ENCODE measurements at places on chromosomes 7 and 10.

DNA sequence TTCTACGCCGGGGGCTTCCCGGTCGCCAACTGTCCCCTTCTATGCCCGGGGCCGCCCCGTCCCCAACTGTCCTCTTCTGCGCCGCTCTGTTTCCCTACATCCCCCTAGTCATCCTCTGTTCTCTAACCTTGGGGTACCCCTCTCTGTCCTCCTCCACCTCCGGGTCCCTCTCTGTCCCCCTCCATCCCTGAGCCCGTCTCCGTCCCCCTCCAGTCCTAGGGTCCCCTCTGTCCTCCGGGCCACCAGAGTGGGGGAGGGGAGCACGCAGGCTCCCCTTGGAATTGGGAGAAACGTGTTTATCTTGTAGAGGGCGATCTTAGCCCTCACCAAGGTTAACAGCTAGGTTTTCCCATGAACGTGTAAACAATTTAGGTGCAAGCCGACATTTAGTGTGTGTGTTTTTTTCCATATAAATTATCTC, 852 bp upstream of the KLF6 start:
- no peak for DNase-seq

GRCh38 chr10:113000876-113001598, 51.0 kb downstream of the TCF7L2 start:
- DNase-seq: no peak

- no peak for DNase-seq
Measured at GRCh38 chr7:143410521-143411004, 1.9 kb upstream of the EPHA1 start.

GRCh38 chr7:101580596-101580995, 48.5 kb downstream of the MYL10 start:
- DNase-seq: no peak

- no peak for DNase-seq
Measured at GRCh38 chr10:100653957-100654781, 91.2 kb upstream of the PAX2 start.

DNA sequence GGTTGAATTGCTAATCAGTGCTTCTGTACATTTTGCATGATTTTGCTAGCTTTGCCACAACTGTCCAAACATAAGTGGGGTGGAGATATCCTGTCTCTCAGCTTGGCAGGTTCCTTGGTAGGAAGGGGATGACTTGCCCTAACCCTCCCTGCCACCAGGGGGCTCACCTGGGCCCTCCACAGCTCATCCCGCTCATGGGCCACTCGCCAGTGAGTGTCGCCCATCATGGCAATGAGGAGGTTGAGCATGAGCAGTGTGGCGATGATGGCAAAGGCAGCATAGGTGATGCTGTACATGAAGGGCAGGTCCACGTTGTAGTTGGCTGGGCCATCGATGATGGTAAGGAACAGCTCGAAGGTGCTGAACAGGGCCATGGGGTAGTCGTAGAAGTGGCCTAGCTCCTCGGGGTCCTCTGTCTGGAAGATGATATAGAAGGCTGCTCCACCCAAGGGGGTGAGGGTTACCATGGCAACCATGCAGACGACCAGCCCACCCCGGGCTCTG, 12.2 kb downstream of the TRPV6 start:
- no peak for DNase-seq

GRCh38 chr10:120517881-120518484, 61.0 kb downstream of the PLPP4 start:
- no peak for DNase-seq

DNA sequence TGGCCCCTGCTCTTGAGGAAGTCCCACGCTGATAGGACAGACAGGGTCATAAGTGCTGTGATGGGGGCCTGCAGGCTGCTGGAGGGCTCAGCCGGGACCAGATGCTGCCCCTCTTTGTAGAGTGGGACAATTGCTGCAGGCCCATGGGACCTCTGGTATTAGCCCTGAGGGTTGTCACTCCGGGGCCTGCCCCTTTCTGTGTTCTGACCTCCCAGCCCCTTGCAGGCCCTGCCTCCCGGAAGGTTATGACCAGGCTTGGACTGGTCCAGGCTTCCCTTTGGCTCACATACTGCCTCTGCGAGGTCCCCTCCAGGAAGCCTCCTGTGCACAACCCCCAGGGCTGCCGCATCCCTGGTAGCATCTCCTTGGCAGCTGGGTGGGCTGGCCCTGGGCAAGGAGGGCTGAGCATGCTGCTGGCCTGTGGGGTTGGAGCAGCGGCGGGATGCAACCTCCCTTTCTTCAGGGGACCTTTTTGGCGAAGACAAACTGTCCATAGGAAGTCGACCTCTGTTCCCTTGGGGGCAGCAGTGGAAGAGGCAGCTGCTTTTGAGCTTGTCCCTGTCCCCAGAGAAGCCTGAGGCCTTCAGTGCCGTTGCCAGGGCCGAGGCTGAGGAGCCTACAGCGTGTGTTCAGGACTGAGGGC, 8.8 kb downstream of the LIMK1 start:
- DNase-seq: no peak

GRCh38 chr10:110600487-110601101, 33.1 kb downstream of the SMC3 start:
- DNase-seq: no peak

Data from NCI-H2107 (cell line).